ENCODE measurements at places on chromosomes 1 and 21. TPM values are rescaled to one million over a fixed set of nuclear protein-coding genes. Genes with fewer than 3 reads are reported as not detected.
A peak's percentile ranks its signal among the peaks of the same experiment; 100 is the strongest.

GRCh38 chr1:207218512-207219362, 102.7 kb upstream of the CD55 start:
- DNase-seq = no peak

- DNase-seq = no peak
These were observed 402.1 kb downstream of the SETD4 start for GRCh38 chr21:35658242-35658641.

The GIPC2 gene
- not detected for total RNA-seq

GRCh38 chr21:34835526-34835925, 166.7 kb downstream of the CLIC6 start:
- DNase-seq = no peak

The MMP23B gene
- total RNA-seq = 6.1 TPM

The MRPL55 gene
- 42.5 TPM for total RNA-seq

GRCh38 chr1:55547405-55547804, 332.2 kb upstream of the USP24 start:
- DNase-seq = no peak

GRCh38 chr1:200524092-200524491, 96.5 kb downstream of the KIF14 start:
- DNase-seq = no peak

DNA sequence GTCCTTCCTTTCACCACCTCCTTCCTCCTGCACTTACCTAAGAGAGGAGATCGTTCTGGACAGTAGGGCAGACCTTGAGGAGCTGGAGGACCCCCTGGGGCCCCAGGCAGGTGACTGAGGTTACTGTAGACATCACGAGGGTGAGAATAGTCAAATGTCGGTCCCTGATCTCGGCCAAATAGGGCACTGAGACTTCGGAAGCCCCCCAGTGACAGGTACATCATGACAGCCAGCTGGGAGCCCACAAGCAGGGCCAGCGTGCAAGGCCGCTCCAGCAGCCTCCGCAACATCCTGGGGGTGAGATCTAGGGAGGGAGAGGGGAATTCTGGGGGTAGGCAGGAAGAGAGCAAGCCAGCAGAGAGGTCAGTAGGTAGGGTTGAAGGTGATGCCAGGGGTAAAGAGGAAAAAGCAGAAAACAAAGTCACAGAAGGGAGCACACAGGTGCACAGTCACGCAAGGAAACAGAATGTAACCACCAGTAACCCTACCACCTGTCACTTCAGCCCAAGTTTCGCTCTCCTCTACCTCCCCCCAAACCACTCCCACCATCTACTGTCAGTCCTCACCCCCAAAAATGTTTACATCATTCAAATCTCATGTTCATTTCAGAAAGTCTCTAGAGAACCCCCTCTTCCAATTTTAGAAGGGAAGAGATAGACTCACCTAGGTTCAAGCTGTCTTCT, 1.4 kb downstream of the B4GALT3 start:
- DNase-seq = no peak

The OR6N1 gene
- not detected for total RNA-seq

The MYBPH gene
- not detected for total RNA-seq

GRCh38 chr1:41802532-41803501, 115.9 kb downstream of the HIVEP3 start:
- DNase-seq = peak; percentile 73

DNA sequence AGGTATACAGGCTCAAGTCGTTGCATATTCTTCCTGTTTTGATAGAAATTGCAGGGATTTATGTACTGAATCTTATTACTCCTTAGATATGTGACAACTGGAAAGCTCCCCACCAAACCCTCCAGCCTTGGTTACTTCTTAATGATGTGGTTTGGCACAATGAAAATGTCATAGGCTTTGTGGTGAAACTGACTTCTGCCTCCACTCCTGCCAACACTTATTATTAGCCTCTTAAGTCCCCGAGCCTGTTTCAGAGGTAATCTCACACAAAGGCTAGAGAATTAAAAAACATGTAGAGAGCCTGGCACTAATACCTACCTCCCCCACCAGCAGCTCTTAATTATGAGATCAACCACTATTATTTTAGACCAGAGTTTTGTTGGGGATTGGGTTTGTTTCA, 4.2 kb downstream of the COX20 start:
- DNase-seq = no peak

DNA sequence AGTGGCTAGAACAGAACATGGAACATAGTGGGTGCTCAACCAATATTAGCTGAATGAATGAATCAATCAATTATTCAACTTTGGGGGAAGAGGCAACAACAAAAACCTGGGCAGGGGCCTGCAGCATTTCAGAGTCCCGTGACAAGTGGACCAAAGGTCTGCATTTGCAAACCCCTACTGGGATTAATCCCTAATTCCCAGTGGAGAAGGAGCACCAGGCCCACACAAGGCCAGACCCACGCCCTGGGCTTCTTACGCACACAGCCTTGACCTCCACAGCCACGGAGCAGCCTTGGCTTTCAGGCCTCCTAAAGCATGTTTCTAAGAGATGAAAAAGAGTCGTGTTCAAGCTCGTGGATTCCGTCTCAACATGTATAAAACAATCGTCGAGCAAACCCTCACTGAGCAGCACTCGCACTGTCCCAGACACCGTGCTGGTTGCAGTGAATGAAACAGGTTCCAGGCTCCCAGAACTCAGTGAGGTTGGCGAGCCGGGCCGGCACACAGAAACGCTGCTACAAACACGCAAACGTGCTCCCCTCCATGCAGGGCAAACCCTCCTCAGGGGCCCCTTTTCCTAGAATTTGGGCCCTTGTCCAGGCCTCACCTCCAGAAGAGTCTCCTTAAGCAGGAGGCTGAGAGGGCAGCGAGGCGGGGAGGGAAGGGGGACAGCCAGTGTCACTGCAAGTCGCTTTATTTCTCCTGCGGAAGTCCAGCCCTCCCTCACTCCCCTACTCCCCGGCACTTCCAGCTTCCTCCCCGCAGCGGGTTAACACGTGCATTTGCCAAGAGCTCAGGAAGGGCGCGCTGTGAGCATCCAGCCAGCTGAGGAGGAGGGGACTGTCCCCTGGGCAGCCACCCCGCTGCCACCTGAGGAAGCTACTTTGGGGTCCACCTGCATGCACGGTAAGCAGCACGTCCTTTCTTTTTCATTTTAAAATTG, 556.4 kb downstream of the KIF26B start:
- DNase-seq = no peak

All from natural killer cell treated with Interleukin-12 subunit alpha and Interleukin-12 subunit beta and Interleukin-15 and Interleukin-18, amount 100 ng/mL, for 72 hours (primary cell).